Fibroblast of skin of right biceps (primary cell): ENCODE measurements at places on chromosomes 13 and 19.

DNA sequence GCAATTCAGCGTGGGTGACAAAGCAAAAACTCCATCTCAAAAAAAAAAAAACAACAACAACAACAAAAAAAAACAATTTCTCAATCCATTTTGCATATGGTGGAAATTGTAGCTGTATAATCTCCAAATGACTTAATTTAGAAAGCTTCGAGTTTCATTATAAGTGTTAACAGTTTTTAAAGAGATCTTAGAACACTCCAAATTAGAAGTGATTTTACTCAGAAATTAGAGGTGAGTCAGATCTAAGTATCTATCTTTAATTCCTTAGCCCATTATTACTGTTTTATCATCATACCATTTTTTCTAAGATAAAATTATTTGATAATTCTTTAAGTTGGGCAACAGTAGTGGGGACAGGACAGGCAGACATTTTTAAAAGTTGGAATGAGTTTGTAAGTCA, 60.5 kb downstream of the ZMYM2 start:
- no peak for DNase-seq

- DNase-seq: no peak
Observed at GRCh38 chr13:59478908-59479307, 684.8 kb downstream of the DIAPH3 start.

GRCh38 chr19:30359936-30360335, 12.2 kb upstream of the ZNF536 start:
- no peak for DNase-seq

GRCh38 chr19:9782338-9782737, 13.8 kb upstream of the ZNF846 start:
- no peak for DNase-seq

- DNase-seq: no peak
Observed at GRCh38 chr13:68944272-68944671, 1163.4 kb upstream of the ATXN8OS start.

DNA sequence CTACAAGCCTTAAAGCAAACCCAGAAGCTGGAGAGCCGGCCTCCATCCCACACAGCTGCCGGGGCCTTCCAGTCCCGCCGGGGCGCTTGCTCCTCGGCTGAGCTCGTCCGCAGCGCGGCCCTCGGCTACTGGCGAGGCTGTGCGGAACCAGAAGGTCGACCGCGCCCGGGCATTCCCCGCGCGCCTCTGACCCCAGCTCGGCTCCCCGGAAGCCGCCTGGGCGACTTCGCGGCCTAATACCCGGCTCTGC, 863 bp downstream of the ANKRD10 start:
- no peak for DNase-seq

GRCh38 chr19:19530423-19530804, 1.7 kb downstream of the YJEFN3 start:
- no peak for DNase-seq

- DNase-seq: no peak
Observed at GRCh38 chr13:27296496-27296895, 25.9 kb downstream of the RASL11A start.

DNA sequence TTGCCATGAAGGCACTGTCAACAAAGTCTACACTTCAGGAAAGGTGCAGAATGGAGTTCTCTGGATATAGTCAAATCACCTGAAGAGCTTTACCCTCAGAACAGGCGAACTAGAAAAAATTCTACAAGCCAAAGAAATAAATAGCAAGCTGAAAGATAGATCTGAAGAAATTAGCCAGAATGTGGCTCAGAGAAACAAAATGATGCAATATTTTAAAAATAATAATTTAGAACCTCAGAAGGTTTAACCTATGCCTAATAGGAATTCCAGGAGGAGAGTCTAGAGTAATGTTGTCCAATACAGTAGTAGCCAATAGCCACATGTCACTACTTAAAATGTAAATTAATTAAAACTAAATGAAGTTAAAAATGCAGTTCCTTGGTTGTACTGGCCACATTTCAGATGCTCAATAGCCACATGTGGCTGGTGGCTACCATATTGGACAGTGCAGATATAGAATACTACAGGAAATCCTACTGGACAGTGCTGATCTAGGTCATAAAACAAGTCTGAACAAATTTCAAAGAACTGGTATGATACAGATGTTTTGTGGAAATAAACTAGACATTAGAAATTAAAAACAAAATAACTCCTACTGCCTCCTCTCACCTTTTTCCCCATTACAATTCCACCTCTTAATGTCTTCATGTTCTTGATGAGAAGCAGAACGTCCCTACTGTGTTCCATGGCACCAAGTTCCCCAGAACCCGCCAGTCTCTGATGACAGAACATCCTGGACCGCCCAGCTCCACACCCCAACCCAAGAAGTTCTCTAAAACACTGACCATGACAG, 679 bp upstream of the CDADC1 start:
- no peak for DNase-seq
